ENCODE measurements at places on chromosomes 4 and X.

DNA sequence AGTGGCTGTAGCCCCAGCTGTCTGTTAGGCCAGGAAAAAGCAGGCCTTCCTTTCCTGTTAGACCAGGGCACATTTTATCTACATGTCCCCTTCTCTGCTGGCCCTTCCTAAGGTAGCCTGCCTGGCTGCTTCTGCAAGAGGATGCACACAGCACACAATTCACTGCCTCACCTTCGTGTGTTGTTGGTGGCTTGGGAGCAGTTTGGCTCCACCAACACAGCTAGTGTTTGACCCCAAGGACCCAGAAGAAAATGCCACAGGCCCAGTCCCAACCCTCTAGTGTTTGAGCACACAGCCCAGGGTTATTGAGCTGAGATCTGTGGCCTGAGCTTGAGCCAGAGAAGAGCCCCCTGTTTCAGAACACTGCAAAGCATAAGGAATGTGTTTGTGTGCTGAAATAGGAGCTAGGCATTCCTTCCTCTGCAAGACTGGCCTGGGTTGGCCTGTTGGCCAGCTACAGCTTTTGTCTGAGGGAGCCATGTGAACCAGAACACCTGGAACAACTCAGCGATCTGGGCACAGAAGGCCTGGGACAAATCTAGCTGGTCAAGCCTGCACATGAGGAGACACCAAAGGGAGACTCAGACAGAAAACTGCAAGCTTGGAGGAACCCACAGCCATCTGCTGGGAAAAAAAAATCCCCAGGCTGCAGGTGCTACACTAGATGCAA is 26.4 kb downstream of the MAGEE1 start:
- no peak for DNase-seq

DNA sequence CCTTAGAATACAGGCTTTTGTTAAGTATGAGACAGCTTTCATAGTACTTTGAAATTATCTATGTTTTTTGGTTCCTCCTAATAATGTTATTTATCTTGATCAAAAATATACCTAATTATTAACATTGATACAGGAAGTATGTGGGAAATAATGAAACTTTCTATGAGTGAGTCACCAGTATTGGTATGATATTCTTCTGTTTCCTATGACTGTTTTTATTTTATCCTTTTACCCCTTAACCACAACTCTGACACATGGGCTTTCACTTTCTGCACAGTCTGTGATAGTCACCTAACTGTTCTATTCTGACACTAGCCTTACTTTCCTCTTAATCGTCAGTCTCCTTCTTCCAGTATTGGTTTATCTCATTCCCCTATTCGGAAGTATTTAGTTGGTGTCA is 4.7 kb downstream of the THAP9 start:
- no peak for DNase-seq

DNA sequence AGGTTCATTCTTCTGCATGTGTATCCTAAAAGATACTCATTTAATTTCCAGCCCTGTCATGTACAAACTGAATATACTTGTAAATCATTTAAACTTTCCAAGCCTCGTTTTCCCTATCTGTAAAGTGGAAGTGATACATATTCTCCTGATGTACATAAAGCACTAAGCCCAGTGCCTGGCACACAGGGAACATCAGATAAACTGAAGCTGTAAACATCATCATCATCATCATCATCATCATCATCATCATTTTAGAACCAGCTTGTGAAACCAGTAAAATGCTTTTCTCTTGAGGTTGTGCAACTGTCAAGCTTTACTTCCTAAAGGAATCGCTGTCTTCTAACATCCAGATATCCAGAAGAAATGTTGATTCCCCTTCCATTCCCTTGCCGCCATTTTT is 83.3 kb upstream of the ANXA3 start:
- no peak for DNase-seq

GRCh38 chrX:46710927-46711623 is 47.8 kb downstream of the SLC9A7 start:
- no peak for DNase-seq

GRCh38 chr4:80154545-80154933 is 42.8 kb upstream of the PRDM8 start:
- DNase-seq: no peak

Data from CD4-positive, alpha-beta T cell (primary cell).